ENCODE measurements at places on chromosomes 2 and 18. TPM values are rescaled to one million over a fixed set of nuclear protein-coding genes. Genes with fewer than 3 reads are reported as not detected.

Gene ACYP2
- total RNA-seq: 6.9 TPM

Gene IL36RN
- not detected for total RNA-seq

Gene LOXHD1
- total RNA-seq: 0.16 TPM

Gene CCDC85A
- total RNA-seq: 20.9 TPM

Gene CNTNAP5
- total RNA-seq: under 0.01 TPM

Gene DYNAP
- not detected for total RNA-seq

Gene SPATA3
- not detected for total RNA-seq

Gene SCN9A
- 1.3 TPM for total RNA-seq

Gene NEMP2
- total RNA-seq: 1.6 TPM

Gene CSRNP3
- total RNA-seq: under 0.01 TPM

Gene PFN4
- total RNA-seq: 0.32 TPM

Gene RGPD3
- under 0.01 TPM for total RNA-seq

Gene CHPF
- 1.3 TPM for total RNA-seq

Gene ACAA2
- 40.2 TPM for total RNA-seq

Gene DPYSL5
- total RNA-seq: not detected

Gene C2orf72
- 0.16 TPM for total RNA-seq

Gene SCN3A
- 10.2 TPM for total RNA-seq

Gene ANKRD44
- total RNA-seq: 3.6 TPM

Gene TPO
- total RNA-seq: 0.32 TPM
